ENCODE measurements at places on chromosomes 6 and 20. TPM values are rescaled to one million over a fixed set of nuclear protein-coding genes. Genes with fewer than 3 reads are reported as not detected.
A peak's percentile ranks its signal among the peaks of the same experiment; 100 is the strongest.

FILIP1 gene
- 87.3 TPM for total RNA-seq

GPR6 gene
- not detected for total RNA-seq

RIPOR3 gene
- total RNA-seq = 3.1 TPM

OOEP gene
- total RNA-seq = not detected

MTFR2 gene
- 0.95 TPM for total RNA-seq

KIAA1755 gene
- total RNA-seq = 2.4 TPM

PLCB1 gene
- 5.4 TPM for total RNA-seq

LY6G6C gene
- total RNA-seq = not detected

PNLDC1 gene
- total RNA-seq = 0.17 TPM

TMEM170B gene
- total RNA-seq = 7.4 TPM

NMBR gene
- not detected for total RNA-seq

TMC2 gene
- 0.12 TPM for total RNA-seq

- peak; percentile 83 for DNase-seq
- no peak overlapping the region for H3K4me3 ChIP-seq
- H3K27ac ChIP-seq = no peak overlapping the region
- H3K27me3 ChIP-seq = no peaks in the 10 kb centered on the region
These were observed 235.8 kb downstream of the NFATC2 start for GRCh38 chr20:51306521-51307358.

GRCh38 chr20:20495729-20496503 lies 128.0 kb downstream of the INSM1 start:
- H3K4me1 ChIP-seq = no peaks in the 10 kb centered on the region
- DNase-seq = no peak
- no peak overlapping the region for H3K27ac ChIP-seq
- peaks cover 96% of the 10 kb centered on the region for H3K36me3 ChIP-seq

GRCh38 chr20:60087563-60088105 lies 129.4 kb downstream of the CDH26 start:
- no peak overlapping the region for H3K27ac ChIP-seq
- no peaks in the 10 kb centered on the region for H3K27me3 ChIP-seq
- no peaks in the 10 kb centered on the region for H3K36me3 ChIP-seq
- no peak for DNase-seq

GRCh38 chr6:105227295-105227767 lies 47.5 kb upstream of the POPDC3 start:
- H3K4me3 ChIP-seq = no peak overlapping the region
- H3K27me3 ChIP-seq = no peaks in the 10 kb centered on the region
- H3K36me3 ChIP-seq = no peaks in the 10 kb centered on the region
- DNase-seq = no peak
- peaks cover 25% of the 10 kb centered on the region for H3K4me1 ChIP-seq
- no peak overlapping the region for H3K27ac ChIP-seq

DNA sequence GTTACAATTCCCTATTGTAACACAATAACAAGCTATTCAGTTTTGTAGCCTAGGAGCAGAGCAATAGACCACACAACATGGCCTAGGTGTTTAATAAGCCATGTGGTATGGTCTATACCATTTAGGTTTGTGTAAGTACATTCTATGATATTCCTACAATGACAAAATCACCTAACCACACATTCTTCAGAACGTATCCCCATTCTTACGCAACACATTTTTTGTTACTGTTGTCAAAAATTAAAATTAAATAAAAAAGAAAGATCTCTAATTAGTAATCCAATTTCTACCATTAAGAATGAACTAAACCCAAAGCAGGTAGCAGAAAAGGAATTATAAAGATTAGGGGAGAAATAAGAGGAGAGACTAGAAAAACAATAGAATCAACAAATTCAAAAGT lies 44.0 kb downstream of the RANBP9 start:
- H3K36me3 ChIP-seq = no peaks in the 10 kb centered on the region
- H3K27ac ChIP-seq = no peak overlapping the region
- no peaks in the 10 kb centered on the region for H3K27me3 ChIP-seq
- DNase-seq = no peak
- no peak overlapping the region for H3K4me3 ChIP-seq

- no peak overlapping the region for H3K27ac ChIP-seq
- no peak for DNase-seq
- H3K27me3 ChIP-seq = no peaks in the 10 kb centered on the region
- H3K4me1 ChIP-seq = no peaks in the 10 kb centered on the region
- H3K4me3 ChIP-seq = no peak overlapping the region
These were observed 300.1 kb downstream of the SAMD5 start for GRCh38 chr6:147808640-147809039.

DNA sequence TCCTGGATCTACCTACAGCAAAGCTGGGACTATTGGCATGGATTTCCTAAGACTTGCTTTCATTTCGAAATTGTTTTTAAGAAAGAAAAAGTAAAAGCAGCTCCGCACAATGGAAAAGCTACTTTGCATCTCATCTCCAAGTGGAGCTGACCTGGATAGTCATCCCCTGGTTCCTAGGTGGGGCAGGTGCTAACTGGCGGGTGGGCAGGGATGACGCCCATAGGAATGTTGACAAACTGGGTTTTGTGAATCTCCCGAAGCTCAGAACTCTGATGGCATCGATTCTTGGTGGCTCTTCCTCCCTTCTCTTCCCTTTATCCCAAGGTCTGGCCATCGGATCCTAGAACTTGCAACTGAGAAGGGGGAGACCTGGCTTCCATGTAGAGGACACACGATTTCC lies 12.4 kb upstream of the EZR start:
- DNase-seq = no peak
- H3K27ac ChIP-seq = no peak overlapping the region
- no peaks in the 10 kb centered on the region for H3K36me3 ChIP-seq
- no peaks in the 10 kb centered on the region for H3K4me1 ChIP-seq
- H3K27me3 ChIP-seq = no peaks in the 10 kb centered on the region

DNA sequence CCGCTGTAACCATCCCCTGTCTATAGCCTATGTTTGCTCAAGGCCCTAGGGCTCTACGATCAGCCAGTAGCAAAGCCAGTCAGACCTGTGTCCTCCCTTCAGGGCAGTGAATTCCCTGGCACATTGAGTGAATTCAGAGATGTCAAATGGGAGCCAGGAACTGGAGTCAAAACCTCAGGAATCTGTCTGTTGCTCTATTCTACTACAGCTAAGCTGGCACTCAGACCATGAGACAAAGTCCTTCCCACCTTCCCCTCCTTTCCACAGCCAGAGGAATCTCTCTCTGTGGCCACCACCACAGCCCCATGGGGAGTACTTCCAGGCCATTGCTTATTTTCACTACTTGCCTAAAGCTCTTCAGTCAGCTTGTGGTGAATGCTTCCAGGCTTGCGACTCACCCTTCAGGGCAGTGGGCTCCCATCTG lies 82.0 kb downstream of the PKIB start:
- H3K27ac ChIP-seq = no peak overlapping the region
- H3K36me3 ChIP-seq = no peaks in the 10 kb centered on the region
- H3K4me3 ChIP-seq = no peak overlapping the region

- peak within 1 kb of the TSS; percentile 89 for H3K27ac ChIP-seq
- H3K27me3 ChIP-seq = no peaks in the 10 kb centered on the region
- peak; percentile 94 for DNase-seq
These were observed at the start of gene NCOA3 for GRCh38 chr20:47501482-47502270. Gene NCOA3, plus strand, starts transcription at chr20:47501887. Its CDS starts 120,361 bp downstream, at chr20:47622248.

GRCh38 chr6:21533678-21534077 lies 59.9 kb upstream of the SOX4 start:
- H3K4me1 ChIP-seq = peaks cover 15% of the 10 kb centered on the region
- DNase-seq = no peak
- no peaks in the 10 kb centered on the region for H3K27me3 ChIP-seq
- no peak overlapping the region for H3K4me3 ChIP-seq

GRCh38 chr6:137097057-137097456 lies 52.3 kb upstream of the IL20RA start:
- no peak for DNase-seq
- no peak overlapping the region for H3K27ac ChIP-seq
- H3K27me3 ChIP-seq = no peaks in the 10 kb centered on the region
- no peaks in the 10 kb centered on the region for H3K36me3 ChIP-seq
- no peak overlapping the region for H3K4me3 ChIP-seq

GRCh38 chr6:101178748-101179147 lies 214.8 kb upstream of the GRIK2 start:
- no peaks in the 10 kb centered on the region for H3K36me3 ChIP-seq
- H3K27me3 ChIP-seq = no peaks in the 10 kb centered on the region
- DNase-seq = no peak
- no peak overlapping the region for H3K4me3 ChIP-seq

GRCh38 chr20:22098511-22098910 lies 393.0 kb downstream of the PAX1 start:
- H3K4me3 ChIP-seq = no peak overlapping the region
- H3K36me3 ChIP-seq = no peaks in the 10 kb centered on the region
- H3K27me3 ChIP-seq = no peaks in the 10 kb centered on the region
- H3K27ac ChIP-seq = no peak overlapping the region
- no peak for DNase-seq
- no peaks in the 10 kb centered on the region for H3K4me1 ChIP-seq

Measured in psoas muscle (tissue), 8 donors.